Stimulated activated CD4-positive, alpha-beta T cell treated with anti-CD3 and anti-CD28 coated beads, TNF-alpha, amount 100 ng/mL, for 48 hours (primary cell): ENCODE measurements at places on chromosomes 3 and 15.

DNA sequence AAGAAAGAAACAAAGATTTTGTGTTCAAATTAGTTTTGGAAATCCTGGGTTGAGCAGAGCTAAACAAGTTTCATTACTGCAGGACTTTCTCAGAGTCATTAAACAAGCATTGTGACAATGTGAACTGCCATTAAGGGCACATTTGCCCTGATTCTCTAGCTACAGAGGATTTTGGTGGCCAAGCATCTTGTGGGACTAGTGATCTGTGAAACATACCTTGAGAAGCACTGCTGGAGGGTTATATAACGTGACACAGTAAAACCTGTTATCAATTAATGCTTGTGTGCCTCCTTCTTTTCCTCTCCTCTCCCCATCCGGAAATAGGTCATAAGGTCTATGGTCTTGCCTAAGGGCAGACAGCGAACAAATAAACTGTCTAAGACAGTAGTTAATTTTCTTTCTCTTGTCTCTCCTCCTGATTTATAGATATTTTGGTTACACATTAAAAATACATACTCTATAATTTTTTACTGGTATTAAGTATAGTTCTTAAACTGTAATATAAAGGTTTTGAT, 167.3 kb upstream of the NANOGP8 start:
- DNase-seq = no peak

GRCh38 chr3:45775571-45776300, 20.6 kb downstream of the SLC6A20 start:
- no peak for DNase-seq

- DNase-seq = no peak
Observed at GRCh38 chr3:11718637-11719405, 75.1 kb upstream of the VGLL4 start.

GRCh38 chr3:52481819-52482521, 13.2 kb upstream of the STAB1 start:
- no peak for DNase-seq

GRCh38 chr3:133475245-133476010, 75.6 kb downstream of the BFSP2 start:
- DNase-seq = no peak

GRCh38 chr15:29115093-29115991, 154.3 kb downstream of the NSMCE3 start:
- no peak for DNase-seq

DNA sequence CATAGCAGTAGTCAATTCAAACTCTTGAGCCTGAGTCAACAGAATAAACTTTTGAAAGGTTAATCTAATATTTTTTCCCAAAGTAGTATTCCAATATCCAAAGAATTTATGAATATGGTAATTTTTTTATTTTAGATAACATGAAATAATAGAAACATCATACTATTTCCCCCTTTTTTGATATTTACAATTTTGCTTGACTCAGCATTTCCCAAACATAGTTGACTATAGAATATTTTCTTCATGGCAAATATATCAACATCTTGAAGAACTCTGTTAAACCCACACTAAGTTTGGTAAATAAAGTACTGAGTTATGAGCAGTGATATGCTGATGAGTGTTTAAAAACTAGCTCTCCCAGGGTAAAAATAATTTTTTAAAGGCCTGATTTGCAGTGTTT, 380.0 kb upstream of the ARL6 start:
- DNase-seq = no peak

DNA sequence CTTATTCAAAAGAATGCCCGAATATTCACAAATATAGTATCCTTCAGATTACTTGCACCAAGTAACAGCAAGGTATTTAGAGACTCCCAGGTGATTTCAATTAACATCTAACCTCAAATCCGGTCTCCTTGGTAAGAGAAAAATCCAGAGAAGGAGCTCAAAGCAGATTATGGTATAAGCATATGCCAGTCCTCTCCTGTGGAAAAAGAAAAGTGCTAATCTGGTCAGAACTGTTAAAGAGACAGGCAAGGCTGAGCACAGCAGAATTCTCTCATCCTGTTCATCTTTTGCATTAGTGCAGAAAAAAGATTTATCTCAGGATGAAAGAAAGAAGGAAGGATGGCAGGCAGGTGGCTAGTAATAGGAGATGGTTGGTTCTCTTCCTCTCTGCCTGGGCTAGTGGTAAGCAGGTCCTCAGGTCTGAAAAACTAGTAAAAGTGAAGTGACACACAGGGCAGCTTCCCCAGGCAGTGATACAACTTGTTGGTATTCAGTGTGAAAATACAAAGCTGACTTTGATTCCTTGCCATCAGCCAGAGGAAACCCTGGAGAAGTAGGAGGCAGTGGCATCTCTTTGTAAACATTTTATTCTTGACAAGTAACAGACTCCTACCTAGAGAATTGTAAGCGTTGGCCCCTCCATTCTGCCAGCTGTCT, 14.2 kb downstream of the ATXN7 start:
- no peak for DNase-seq

DNA sequence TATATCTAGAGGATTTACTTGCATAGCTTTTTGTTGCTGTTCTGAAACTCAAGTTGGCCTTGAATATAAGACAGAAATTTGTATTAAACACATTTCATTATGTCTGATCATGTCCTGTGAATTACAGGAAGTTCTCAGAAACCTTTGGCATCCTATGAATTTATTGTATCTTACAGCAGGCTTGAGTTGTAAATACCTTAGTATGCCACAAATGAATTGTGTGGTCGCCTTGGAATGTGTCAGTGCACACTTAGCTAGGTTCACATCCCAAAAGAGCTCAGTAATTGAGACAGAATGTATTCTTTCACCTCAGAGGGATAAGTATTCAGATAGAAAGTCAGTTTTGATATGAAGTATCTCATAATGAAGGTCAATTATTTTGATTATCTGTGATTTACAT, 83.4 kb downstream of the NEK11 start:
- no peak for DNase-seq

- DNase-seq = no peak
Observed at GRCh38 chr3:78706906-78707523, 1060.8 kb downstream of the ROBO1 start.

DNA sequence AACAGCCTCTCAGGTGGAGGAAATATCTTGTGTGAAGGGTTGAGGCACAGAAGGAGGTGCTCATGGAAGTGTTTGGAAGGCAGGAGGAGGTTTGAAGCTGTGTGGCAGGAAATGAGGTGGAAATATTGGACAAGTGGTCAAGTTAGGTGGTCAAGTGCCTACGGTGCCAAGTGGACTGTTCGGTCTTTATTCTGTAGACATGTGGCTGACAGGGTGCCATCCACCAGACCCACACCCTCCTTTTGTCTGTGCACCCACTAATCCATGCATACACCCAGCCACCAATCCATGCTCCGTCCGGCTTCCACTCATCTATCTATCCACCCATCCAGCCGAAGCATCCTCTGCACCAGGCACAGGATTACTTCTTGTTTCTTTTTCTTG, 2.2 kb downstream of the SLC6A20 start:
- DNase-seq = no peak

GRCh38 chr15:99016680-99017321, 9.2 kb upstream of the PGPEP1L start:
- DNase-seq = no peak

DNA sequence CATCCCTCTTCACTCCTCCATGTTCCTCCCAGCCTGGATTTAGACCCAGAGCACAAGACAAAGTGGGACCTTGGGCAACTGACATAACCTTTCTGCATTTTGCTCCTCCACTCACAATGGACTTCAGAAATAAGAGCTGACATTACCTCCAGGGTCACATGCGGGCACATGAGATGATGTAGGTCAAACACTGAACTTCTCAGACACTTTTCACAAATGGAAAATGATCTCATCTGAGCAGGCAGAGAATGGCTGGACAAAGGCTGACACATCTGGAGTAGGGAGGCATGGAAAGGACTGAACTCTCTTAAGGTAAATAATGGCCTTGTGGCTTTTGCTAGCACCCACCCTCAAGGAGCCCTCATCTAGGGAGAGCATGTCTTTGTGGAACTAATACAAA, 849.2 kb upstream of the CFAP20DC start:
- no peak for DNase-seq

DNA sequence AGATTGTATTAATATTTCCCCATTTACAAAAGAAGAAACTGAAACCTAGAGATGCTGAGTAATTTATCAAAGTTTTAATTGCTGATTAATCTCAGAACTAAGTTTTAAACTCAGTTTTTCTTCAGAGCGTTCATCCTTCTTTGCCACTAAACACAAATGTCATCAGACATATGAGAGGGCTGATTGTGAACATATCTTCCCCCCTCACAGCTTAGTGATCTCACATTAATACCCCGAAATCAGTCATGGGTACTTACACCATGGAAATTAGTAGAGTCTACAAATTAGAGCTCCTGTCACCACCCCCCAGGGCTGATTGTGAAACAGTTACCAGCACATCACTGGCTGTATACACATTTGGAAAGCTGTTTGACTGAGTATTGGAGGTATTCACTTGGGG, 189.3 kb upstream of the SGO1 start:
- DNase-seq = no peak

GRCh38 chr3:69376731-69377130, 9.2 kb downstream of the FRMD4B start:
- no peak for DNase-seq

GRCh38 chr3:39290255-39290654, 10.4 kb upstream of the CX3CR1 start:
- DNase-seq = no peak

DNA sequence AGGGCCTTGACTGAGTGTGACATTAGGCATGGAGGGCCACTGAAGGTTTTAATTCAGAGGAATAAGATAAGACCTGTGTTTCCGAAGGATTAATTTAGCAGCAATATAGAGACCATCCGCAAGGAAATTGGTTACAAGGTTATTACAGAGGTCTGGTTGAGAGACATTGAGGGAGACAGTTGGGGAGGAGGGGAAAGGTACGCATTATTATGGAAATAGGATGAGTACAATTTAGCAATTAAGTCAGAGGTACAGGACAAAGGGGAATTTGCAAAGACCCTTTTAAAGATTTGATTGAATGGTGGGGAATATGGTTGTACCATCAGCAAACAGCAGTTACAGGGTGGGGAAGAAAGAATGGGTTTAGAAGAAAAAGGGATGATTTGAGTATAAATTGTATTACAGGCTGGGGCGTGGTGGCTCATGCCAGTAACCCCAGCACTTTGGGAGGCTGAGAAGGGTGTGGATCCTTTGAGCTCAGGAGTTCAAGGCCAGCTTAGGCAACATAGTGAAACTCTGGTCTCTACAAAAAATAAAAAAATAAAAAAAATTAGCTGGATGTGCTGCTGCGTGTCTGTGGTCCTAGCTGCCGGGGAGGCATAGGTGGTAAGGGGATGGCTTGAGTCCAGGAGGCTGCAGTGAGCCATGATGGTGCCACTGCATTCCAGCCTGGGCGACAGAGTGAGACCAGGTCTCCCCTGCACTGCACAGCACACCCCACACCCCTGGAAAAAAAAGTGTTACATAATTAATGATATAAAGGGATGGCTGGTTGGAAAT, 11.3 kb downstream of the ARL8B start:
- no peak for DNase-seq

GRCh38 chr15:93770788-93771187, 460.6 kb upstream of the MCTP2 start:
- DNase-seq = no peak

DNA sequence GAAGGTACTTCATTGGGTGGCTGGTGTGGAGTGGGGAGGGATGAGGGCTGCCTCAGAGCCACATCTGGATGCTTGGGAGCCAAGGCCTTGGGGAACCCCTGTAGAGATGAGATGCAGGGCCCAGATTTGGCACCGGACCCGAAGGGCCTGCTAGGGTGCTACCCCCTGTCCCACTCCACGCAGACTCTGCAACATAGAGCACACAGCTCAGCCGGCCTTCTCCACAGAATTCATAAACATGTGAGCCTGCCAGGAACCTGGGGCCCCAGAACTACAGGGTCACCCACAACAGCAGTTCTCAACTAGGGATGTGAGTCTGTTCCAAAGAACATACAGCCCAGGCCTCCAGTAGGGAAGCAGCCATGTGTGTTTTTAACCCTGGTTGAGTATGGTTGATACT, 62.8 kb downstream of the LRIG1 start:
- DNase-seq = no peak

- no peak for DNase-seq
Observed at GRCh38 chr15:67511606-67512005, 9.3 kb upstream of the C15orf61 start.

DNA sequence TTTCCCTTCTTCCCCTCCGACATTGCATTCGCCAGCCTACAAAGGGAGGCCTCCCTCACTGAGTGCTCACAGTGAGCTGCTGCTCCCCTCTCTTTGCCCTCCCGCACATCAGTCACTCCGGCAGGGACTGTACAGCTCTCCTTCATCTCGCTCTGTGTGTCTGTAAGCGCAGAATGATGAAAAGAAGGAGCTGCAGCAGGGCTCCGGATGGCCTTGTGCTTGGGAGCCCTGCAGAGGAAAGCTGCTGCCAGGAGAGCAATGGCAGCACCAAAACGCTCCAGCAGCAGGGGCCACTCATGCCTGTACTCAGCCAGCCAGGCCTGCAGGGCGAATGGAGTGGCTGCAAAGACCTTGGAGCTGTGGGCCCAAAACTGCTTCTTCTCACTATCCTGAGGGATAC, 107.0 kb upstream of the NSMCE3 start:
- no peak for DNase-seq

- DNase-seq = no peak
Observed at GRCh38 chr15:73114064-73114463, 61.8 kb downstream of the NEO1 start.

DNA sequence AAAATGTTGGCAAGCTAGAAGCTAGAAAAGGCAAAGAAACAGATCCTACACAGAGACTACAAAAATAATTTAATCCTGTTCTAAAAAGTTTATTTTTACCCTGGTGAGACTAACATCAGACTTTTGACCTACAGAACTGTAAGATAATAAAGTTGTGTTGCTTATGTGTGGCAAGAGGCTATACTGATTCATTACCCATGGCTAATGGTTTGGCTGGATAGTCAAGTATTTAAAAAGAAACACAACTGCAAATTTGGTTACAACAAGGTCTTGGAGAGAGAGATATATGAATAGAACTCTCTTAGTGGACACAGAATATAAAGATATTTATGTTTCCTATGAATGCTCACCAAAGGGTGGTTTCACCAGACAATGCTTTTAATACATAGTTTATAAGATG, 364.2 kb upstream of the PLSCR5 start:
- no peak for DNase-seq

DNA sequence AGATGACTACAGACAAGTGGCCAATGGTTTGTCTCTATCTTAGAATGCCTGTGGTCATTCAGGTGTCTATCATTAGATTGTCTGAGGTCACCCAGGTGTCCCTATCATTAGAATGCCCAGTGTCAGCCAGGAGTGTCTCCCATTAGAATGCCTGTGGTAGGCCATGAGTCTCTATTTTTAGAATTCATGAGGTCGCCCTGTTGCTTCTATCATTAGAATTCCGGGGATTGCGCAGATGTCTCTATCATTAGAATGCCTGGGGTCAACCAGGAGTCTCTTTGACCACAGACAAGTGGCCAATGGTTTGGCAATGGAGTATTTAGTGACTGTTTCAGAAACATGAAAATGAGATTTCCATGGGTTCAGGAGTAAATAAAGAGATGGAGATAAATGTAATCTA, 7.6 kb downstream of the RTP2 start:
- no peak for DNase-seq

- DNase-seq = no peak
Observed at GRCh38 chr3:79247725-79248043, 520.1 kb downstream of the ROBO1 start.
